Cardiac septum (tissue), 1 donor: ENCODE measurements at places on chromosomes 3 and 15. TPM values are rescaled to one million over a fixed set of nuclear protein-coding genes. Genes with fewer than 3 reads are reported as not detected.

The ASB14 gene
- total RNA-seq = 5.8 TPM

DNA sequence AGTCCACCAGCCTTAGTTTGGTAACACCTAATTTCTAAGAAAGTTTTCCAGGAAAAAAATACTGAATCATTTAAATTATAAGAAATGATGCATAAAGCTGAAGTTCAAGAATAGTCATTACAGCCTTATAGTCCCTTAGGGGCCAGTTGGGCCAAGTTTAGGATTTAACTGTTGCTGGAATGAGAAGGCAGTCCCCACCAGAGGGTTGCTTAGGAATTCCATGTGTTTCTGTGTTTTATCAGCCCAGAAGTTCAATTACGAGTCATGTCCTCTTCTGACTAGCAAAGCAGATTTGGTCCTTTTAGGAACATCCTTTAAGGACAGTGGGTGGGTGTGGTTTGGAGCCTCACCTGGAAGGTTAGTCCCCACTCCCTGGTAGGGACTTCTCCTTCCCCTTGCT is 57.0 kb upstream of the NR2E3 start:
- no peak for DNase-seq

- no peak for DNase-seq
These were observed 7.6 kb downstream of the ZMAT3 start for GRCh38 chr3:179063945-179064560.

The CCDC33 gene
- not detected for total RNA-seq

The MST1R gene
- 1.2 TPM for total RNA-seq
